ENCODE measurements at places on chromosomes 1 and 21.

DNA sequence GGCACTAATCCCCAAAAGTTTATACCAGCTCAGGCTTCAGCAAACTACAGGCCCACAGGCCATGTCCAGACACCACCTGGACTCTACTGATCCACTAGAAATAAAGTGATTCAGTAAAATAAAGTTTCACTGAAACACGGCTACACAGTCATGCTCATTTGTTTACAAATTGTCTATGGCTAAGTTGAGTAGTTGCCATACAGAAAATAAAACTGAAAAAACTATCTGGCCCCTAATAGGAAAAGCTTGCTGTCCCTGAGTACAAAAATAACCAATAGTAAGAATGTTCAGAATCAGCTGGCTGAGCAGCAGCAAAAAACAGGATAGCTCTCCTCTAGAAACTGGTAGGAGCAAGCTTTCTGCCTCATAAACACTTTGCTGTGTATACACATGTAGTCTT is 221.5 kb downstream of the RERE start:
- no peak for DNase-seq

- DNase-seq, result no peak
Observed at GRCh38 chr1:173473599-173474011, 3.5 kb upstream of the PRDX6 start.

- no peak for DNase-seq
Observed at GRCh38 chr1:91653183-91653582, 152.5 kb downstream of the CDC7 start.

DNA sequence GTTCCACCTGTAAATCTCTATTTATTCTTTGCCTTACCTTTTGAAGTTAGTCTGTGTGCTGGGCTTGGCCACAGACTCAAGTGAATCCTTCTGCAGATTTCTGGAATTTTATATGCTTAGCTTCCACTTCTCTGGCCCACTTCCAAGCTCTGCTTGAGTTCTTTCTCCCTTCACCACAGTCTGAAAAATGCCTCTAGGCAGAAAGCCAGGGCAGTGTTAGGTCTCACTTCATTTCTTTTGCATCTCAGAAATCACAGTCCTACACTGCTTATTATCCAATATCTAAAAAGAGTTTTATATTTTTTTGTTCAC is 48.9 kb downstream of the INKA2 start:
- DNase-seq, result no peak

DNA sequence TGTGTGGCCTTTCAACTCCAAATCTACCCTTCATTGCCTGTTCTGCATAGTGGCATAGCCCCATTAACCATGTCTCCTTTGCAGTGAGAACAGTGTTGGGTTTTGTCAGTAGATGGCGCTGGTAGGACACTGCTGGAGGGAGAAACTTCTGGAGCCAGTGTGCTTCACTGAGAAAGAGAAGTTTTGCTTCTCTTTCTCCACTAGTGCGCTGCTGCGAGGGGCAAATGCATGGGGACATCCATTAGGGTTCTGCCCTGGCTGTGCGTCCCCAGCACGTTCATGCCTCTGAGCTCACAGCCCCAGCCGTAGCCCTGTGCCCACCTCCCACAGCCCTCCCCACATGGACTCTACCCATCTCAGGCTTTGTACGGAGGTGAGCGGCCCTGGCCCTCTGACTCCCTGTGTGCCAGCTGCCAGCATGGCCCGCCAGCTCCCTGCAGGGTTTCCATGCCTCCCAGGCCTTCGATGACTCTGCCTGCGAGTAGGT is 53.1 kb downstream of the RIMS3 start:
- DNase-seq, result peak; percentile 64

- DNase-seq, result no peak
Observed at GRCh38 chr1:32701421-32701911, 1.1 kb downstream of the SYNC start.

DNA sequence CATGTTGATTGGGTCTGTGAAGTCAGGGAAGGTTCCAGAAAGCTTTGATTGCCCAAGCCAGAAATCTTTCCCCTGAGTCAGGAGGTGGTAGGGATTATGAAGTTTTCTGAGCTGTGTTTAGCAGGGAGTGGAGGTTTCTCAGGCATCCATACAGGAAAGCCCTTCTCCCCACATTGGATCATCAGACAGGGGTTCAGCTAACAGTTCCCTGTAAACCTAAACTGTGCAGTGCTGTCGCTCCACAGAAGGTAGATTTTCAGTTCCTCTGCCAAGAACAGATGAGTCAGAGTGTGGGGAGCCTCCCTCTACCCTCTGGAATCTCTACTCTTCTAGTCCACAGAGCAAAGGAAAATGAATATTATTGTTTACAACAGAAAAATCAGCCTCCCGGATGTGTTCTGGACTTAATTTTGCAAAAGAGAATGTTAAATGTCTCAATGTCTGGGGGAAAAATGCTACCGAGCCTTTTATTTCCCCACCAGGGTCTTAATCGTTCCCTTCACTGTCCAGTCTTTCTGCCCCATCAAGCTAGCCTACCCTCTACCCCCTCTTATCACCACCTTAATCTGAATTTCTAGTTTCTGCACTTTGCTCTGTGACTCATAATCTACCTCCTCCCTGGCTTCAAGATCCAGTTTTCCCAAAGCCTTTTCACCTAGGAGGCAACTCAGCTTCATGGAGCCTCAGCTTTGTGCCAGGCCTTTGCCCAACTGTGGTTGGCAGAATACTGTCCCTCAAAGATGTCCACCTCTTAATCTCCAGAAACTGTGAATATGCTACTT is 355.6 kb downstream of the PRDM2 start:
- DNase-seq, result no peak

DNA sequence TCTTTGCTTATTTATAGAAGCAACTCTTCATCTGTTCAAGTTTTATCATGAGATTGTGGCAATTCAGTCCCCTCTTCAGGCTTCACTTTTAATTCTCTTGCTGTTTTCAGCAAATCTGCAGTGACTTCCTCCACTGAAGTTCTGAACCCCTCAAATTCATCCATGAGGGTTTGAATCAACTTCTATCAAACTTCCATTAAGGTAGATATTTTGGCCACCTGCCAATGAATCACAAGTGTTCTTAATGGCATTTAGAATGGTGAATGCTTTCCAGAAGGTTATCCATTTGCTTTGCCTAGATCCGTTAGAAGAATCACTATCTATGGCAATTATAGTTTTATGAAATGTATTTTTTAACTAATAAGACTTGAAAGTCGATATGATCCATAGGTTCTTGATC is 946.7 kb upstream of the B3GALT2 start:
- no peak for DNase-seq

DNA sequence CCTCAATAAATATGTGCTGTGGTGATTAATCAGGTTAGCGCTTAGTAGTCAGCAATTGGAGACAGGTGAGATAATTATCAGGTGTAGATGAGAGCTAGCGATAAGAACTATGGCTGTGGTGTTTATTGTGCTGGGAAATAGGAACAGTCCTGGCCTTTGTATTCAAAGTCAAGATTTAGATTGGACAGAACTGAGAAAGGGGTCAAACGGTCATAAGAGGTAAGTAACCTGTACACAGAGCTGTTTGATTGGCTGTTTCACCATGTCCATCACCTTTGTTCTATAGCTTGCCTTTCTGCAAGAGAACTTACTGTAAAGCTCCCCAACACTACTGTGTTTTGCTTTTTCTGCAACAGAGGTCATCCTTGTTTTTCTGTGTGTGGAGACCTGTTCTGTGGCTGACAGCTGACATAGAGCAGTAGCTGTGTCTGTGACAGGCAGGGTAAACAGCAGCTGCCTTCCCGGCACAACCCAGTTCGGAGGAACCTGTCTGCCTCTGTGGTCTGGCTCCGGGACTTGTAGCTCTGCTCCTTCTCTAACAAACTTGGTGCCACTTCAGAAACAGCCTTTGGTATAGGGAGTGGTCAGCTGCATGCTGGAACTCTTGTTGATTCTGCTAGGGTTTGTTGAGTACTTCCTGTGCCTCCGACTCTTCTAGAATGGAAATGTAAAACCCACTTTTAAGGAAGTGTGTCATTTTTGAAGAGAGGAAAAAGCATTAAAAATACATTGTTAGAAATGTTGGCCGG is 21.1 kb upstream of the CDC42 start:
- peak; percentile 36 for DNase-seq
